ENCODE measurements at places on chromosomes 5 and 9.
A peak's percentile ranks its signal among the peaks of the same experiment; 100 is the strongest.

DNA sequence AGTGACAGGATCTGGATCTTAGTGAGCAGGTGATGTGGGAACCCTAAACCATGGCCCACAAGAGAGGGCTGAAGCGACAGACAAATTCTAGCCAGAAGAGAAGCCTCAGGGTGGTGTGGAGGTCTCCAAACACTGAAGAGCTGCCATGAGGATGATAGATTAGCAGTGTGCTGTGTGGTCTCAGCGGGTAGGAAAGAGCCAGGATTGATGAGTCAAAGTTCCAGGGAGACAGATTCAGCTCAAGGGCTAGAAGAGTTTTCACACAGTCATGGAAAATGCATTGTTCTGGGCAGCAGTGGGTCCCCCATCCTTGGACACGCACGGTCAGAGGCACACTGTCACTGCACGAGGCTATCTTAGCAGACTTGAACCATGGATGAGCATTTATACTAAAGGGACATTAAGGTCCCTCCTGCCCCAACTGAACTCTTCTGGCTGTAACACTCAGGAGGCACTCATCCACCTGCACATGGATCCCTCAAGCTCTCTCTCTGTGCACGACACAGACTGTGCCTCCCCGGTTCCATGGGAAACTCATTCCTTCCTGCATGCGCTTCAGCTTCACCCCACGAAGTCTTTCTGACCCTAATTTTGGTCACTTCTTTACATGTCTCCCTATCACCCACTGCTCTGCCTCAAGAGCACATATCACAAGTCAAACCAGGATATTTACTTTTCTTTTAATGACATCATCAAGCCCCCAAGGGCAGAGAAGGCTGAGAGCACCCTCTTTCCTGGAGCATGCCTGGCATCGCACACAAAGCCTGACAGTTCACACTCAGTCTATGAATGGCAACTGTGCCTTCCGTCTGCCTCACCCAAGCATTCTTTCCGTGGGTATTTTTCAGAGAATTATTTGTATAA, 84.8 kb downstream of the TLE1 start:
- DNase-seq, result no peak

- DNase-seq, result no peak
Measured at GRCh38 chr5:40634154-40634553, 45.6 kb upstream of the PTGER4 start.

- no peak for DNase-seq
Measured at GRCh38 chr5:128537221-128537999, 635 bp downstream of the FBN2 start.

- no peak for DNase-seq
Measured at GRCh38 chr5:63596254-63596653, 366.0 kb downstream of the HTR1A start.

GRCh38 chr5:73214306-73214705, 41.3 kb downstream of the TMEM174 start:
- no peak for DNase-seq

DNA sequence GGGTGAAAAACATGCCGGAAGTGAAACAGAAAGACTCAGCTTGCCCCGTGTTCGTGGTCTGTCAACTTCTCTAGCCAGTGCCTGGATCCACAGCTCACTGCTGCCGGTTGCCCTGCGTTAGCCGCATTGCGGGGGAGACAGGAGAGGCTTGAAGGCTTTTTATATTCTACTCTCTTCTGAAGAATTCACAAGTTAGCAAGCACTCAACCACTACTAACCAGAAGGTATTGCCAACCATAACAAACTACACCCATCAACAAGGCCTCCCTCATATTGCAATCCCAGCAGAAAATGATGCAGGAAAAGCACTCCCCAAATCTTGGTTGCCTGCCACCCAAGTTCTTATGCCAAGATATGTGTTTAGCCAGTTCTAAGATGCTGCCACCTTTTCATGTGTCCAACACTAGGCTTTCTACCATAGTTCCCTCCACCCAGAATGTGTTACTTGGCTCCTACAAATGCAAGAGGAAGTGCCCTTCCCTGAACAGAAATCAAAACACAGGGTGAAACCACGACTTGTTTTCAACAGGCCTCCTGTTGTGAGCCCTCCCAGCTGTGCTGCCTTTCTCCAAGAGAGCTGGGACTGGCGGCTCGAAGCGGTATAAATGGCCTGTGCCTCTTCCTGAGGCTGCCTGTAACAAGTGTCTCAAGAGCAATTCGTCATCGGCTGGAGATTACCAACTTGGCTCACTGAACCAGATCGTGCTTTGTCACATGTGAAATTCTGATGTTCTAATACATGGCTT, 129.0 kb downstream of the SNX18 start:
- peak; percentile 33 for DNase-seq

- no peak for DNase-seq
Measured at GRCh38 chr9:81384911-81385310, 304.4 kb downstream of the TLE1 start.

DNA sequence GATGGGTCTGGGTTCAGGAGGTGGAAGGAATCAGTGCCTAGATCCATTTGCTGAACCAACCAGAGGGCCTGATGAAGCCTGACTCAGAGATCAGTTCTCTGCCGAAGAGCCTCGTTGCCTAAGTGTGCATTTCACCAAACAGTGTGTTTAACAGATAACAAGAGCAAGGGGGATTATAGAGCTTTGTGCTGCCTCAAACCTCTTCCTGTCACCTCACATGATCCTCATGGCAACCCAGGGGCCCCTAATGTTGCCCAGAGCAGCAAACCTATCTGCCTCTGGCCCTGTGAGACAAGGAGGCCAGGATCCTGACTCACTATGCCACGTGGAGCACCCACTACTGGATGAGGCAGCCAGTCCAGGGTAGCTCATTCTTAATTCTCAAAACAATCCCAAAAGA, 66.3 kb upstream of the EPB41L4B start:
- no peak for DNase-seq

GRCh38 chr5:45385321-45386058, 310.7 kb downstream of the HCN1 start:
- no peak for DNase-seq

GRCh38 chr9:96508227-96508940, 58.4 kb downstream of the HABP4 start:
- DNase-seq, result no peak

GRCh38 chr5:52777186-52777585, 10.5 kb upstream of the ITGA1 start:
- DNase-seq, result no peak

DNA sequence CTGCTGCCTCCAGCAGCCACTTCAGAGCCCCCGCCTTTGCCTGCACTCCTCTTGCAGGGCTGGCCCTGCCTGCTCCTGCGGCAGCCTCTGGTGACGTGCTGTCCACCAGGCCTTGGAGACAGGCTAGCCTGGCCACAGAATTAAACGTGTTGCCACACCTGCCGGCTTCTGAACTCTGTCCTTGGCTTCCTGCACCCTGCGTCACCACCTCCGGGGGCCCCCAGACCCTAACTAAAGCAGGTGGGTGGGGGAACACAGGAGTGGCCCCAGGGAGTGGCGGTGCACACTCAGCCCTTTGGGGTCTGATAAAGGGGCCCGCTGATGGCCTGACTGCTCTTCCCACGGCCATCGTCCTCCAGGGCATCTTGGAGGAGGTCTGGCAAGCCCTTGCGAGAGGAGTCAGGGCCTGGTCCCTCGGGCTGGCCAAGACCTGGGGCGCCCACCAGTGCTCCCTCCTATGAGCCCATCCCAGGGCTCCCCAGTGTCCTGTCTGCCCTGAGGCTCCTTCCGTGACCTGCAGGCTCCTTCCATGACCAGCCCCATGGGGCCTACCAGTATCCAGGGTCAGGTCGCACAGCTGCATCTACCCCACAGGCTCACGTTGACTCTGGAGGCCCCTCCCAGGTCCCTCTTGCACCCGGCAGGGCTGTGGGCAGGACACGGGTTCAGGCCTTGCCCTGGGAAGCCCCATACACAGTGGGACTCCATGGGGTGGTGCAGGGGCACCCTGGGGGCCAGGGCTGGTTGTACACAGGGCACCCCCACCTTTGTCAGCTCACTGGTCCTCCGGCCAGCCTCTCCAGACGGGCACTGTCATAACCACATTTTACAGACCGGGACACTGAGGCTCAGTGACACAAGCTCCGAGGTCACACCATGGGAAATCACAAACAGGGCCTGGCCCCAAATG, 1.0 kb upstream of the MAMDC4 start:
- DNase-seq, result no peak

GRCh38 chr9:79939819-79940218, 368.1 kb downstream of the TLE4 start:
- DNase-seq, result no peak

- no peak for DNase-seq
Measured at GRCh38 chr5:111774525-111774924, 17.5 kb upstream of the NREP start.

DNA sequence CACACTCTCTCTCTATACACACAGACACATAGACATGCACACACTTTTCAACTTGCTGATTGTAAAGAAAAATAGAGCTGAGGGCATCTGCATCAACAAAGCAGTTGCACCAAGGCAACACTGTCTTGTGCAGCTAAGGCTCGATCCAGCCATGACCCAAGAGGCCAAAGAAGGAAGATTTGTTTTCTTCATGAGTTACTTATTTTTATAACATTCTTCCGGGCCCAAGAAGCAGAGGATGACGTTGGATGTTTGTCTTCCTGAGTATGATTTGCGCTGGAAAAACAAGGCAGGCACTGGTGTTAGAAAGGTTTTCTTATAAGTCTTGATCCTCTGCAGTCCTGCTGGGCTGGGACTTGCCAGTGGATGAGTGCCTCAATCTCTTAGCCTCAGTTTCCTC, 344.1 kb downstream of the ADAMTS6 start:
- DNase-seq, result no peak

- DNase-seq, result peak; percentile 15
Measured at GRCh38 chr9:114271556-114272510, 51.1 kb upstream of the ORM1 start.

GRCh38 chr5:139149477-139150199, 48.5 kb downstream of the SIL1 start:
- no peak for DNase-seq

GRCh38 chr9:19552282-19553105, 143.7 kb downstream of the ACER2 start:
- DNase-seq, result no peak

DNA sequence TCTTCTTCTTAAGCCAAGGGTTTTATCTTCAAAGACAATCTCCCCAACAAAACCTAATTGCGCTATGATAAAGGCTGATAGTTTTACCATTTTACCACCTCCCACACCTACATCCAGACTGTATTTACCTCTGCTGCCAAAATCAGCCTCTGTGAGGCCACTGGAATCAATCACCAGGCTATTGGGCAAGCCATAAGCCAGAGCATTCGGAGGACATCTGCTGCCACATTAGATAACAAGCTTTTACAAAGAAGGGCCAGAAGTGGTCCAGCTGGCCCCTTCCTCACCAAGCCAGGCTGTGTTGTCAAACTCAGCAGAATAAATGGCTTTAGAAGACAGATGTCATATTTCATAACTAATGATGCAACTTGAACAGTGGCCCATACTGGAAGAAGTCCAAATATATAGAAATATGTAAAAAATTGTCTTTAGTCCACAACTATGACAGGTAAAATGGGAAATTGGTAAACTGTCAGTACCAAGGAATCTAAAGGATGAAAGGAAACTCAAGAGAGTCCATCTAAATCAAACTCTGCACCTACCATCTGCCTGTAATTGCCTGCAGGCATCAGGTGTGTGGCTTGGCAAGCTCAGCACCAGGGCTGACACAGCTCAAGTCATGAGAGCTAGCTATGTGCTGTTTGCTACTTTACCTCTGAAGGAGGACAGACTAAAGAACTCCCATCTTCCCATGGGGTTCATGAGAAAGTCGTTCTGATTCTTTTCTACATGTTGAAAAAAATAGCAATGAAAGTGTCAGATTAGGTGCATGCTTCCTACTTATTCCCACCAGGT, 16.1 kb downstream of the SLC45A2 start:
- no peak for DNase-seq

DNA sequence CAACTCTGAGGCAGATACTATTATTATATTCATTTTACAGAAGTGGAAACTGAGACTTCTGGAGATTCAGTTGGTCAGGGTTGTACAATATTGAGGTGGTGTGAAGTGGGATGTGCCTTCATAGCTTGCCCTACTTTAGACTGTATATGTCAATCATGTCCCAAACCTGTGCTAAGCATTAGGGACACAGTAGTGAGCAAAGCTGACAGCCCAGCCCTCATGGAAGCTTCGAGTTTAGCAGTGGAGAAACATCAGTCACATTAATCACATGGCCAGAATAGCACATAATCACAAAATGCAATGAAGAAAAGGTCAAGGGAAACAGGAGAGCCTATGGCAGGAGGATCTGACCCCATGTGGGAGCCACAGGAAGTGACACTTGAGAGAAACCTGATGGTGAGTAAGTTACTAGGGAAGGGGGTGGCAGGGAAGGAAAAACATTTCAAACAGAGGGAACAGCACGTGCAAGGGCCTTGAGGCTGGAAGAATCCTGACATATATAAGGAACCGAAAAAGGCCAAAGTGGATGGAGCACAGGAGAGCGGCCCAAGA, 20.5 kb upstream of the RALGPS1 start:
- DNase-seq, result no peak

DNA sequence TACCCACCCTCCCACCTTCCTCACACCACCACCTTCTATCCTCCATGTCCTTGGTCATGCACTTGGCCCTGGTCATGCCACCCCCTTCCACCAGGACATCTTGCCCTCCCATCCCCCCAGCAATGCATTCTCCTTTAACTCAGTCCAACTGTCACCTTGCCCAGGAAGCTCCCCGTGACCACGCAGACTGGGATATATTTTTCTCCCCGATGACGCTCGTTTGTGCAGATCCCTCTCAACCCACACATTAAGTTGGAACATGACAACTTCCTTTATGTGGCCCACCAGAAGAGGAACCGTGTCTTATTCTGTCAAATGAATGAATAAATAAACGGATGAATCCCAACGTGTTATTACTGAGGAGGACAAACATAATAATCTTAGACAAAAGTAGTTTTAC, 82.8 kb upstream of the TAS2R1 start:
- DNase-seq, result no peak

DNA sequence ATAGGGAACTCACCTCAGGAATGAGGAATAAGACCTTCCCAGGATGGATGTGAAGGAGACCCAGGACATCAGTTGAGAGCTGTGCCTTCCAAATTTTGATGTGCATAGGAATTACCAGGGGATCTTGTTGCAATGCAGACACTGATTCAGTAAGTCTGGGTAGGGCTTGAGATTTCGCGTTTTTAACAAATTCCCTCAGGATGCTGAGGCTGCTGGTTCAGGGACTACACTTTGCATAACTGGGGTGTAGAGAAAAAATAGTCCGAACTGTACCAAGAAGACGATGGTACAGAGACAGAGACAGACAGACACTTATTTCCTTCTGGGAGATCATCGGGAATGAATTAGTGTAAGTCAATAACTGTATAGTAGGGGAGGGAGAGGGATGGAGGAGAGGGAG, 82.3 kb upstream of the FREM1 start:
- no peak for DNase-seq

- DNase-seq, result no peak
Measured at GRCh38 chr9:29208670-29209069, 1635.4 kb upstream of the C9orf72 start.

- no peak for DNase-seq
Measured at GRCh38 chr9:479304-479970, 264.8 kb downstream of the DOCK8 start.

GRCh38 chr5:124906339-124907097, 160.1 kb upstream of the ZNF608 start:
- DNase-seq, result peak; percentile 82

GRCh38 chr5:137736496-137736895, 607 bp upstream of the KLHL3 start:
- no peak for DNase-seq

Data from hypothalamus (tissue), 51 donors.